ENCODE measurements at places on chromosomes 11 and 22.

DNA sequence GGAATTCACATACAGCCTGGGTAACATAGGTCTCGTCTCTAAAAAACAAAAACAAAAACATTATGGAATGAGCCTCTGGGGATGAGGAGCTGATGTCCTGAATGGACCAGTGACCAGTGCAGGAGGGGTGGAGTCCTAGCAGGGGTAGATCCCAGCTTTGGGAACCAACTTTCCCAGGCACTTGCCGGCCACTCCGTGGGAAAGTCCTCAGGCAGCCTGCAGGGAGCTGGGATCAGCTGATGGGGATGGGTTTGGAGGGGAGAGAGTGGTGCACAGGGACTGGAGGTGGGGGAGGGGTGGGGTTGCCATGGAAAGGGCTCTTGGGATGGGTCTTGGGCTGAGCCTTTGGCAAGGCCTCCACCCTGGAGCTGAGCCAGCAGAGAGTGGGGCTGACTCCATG is 19.1 kb downstream of the MGAT3 start:
- DNase-seq: no peak

- DNase-seq: no peak
Measured at GRCh38 chr11:113553915-113554314, 78.7 kb upstream of the DRD2 start.

GRCh38 chr11:5992604-5993251 is 5.9 kb upstream of the OR52L1 start:
- DNase-seq: no peak

DNA sequence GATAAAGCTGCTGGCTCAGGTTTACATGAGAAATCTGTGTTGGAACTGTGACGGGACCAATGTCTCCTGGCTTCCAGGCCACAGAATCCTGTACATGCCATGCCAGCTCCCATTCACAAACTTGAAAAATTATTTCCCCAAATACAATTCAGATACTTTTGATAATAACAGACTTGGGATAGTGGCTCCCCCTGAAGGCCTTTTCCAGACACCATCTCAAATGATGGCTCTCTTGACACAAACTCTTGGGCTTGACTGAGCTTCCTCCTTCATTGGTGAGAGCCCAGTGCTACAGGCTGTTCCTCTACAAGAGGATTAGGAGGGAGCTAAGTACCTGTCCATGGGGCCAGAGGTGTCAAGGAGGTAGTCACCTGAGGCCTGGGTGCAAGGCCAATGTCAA is 104.7 kb upstream of the PAX6 start:
- DNase-seq: no peak

DNA sequence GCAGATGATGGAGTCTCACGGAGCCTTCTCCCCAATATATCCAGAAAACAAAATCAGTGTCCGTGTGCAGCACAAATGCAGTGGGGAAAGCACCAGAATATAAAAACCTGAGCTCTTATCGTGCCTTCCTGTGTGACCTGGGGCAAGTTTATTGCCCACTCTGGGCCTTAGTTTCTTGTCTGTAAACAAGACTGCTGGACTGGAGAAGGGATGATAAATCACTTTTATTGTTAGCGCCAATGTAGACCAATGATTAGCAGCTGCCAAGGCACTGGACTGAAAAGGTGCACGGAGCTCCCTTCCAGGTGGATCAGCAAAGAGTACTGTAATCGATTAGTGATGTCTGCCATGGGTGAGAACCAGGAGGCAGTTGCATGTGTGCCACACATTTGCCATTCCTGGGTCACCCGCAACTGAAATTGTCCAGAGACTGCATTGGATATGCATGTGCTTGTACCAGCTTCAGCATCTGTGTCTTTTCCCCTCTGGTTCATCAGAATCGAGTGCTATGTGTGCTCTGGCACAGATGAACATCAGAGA is 89.2 kb downstream of the TSPAN18 start:
- DNase-seq: no peak

GRCh38 chr11:17642980-17643379 is 76.4 kb upstream of the MYOD1 start:
- DNase-seq: no peak

- no peak for DNase-seq
Measured at GRCh38 chr11:91067666-91068065, 844.8 kb upstream of the CHORDC1 start.

DNA sequence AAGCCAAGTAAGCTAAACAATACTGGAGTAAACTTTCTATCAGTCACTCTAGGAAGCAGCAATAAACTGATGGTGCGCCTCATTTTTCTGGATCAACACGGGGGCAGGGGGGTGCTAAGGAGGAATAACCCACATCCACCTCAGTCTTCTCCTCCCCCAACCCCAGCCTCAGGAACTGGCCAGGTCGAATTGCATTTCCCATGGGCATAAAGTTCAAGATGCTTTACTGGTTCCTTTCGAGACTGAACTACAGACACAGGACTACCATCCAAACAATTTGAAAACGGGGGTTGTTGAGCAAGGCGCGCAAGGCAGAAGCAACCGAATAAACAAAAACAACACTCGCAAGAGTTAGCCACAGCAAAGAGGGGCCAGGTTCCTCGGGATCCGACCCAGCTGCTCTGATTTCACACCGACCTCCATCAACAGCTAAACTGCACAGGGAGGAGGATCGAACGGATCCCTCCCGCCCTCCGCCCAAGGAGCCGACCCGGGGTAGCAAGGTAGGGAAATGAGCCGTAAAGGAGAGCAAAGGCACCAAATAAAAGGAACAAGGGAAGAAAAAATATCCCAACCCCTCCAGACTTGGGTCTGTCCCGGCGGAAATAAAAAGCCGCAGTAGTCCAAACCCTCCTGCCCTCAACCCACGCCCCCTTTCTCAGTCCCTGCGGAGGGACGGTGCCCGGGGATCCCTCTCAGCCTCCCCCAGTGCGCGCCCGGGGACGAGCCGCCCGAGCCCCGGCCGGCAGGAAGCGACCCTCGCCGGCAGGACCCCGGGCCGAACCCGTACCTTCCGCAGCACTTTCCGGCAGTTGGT is 801 bp downstream of the SESN3 start:
- DNase-seq: peak; percentile 4

DNA sequence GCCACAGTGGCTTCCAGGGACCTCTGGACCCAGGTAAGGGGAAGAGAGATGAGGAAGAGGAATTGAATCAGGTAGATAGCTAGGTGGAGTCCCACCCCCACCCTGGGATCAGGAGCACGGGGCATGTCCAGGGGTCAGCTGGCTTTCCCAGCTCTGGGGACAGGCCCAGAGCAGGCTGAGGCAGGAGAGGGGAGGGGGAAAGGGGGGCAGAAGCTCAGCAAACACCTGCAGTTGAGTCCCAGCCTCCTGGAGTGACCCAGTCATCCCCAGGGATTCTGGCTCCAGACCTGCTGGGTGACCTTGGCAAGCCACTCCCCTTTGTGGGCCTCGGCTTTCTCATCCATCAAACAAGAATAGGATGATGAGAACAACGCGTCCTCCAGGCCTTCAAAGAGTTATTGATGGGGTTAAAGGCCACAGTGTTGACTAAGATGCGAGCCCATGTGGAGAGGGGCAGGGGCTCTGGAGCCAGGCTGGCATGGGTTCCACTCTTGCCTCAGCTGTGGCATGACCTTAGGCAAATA is 16.0 kb downstream of the STARD10 start:
- DNase-seq: no peak

DNA sequence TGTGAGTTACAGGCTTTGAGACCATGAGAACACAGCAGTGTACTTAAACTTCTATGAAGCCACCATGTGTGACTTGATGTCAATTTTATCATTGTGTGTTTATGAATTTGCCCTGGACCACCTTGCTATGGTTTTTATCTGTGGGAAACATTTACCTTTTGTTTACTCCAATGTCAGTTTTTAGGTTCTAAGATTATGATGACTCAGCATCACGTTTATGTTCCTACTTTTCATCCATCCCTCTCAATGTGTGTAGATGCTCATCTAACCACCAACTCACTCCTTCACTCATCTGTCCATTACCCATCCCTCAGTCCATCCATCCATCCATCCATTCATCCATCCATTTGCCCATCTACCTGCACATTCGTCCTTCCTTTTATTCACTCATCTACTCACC is 338.8 kb downstream of the MIAT start:
- DNase-seq: no peak

DNA sequence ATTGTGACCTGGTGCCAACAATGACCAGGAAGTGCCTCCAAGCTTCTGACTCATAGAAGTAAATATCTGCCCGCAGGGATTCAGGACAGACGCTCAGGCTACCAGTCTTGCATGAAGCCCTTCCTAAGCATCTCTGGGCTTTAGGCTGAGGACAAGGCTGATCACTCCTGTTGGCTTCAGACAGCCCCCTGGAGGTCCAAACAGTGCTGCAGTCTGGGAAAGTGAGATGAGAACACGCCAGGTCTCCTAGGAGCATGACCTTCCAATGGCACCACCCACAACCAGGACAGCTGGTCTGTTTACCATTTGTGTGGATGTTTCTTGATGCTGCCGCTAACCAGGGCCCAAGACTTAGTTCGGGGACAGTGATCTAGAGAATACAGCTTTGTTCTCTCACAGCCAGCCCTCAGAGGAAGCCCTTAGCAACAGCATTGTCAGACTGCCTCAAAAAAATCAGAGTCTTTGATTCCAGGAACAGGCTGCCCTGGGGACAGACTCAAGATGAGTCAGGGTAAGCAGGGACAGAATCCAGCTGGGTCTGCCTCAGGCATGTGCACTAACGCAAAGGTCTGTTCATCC is 111.2 kb downstream of the ZNF280B start:
- DNase-seq: no peak

DNA sequence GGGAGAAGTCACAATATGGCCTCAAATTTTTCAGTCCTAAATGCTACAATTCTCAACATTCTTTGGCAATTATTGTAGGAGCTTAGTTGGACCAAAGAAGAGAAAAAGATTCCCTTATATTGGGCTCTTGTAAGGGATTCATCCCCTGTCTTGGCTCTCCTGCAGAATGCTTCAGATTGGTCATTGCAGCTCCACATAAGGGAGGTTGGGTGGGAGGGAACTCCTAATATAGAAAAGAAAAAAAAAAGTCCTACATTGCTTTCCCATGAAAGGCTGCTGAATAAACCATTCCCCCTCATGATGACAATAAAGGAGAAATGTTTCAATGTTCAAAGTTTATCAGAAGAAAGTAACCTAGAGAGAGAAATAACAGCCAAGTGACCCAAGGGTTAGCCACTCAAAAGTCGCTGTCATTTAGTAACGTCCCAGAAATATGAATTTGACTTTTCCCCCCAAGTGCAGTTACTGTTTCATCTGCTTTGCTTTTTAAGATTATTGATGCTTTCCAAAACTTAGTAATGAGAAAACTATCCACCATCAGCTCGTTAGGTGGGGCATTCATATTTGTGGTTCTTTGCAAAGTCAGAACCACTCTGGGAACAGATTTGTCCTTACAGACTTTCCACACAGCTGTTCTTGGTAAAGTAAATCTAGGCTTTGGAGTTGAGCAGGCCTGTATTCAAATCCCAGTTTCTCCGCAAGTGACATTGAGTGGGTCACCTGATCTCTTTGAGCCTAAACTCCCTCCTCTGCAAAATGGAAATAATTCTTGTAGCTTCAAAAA is 5.0 kb upstream of the SLC1A2 start:
- DNase-seq: no peak

GRCh38 chr11:32141745-32142546 is 51.1 kb downstream of the RCN1 start:
- DNase-seq: no peak

- no peak for DNase-seq
Measured at GRCh38 chr11:125110506-125110905, 920 bp downstream of the TMEM218 start.

GRCh38 chr11:133425992-133426391 is 106.3 kb downstream of the OPCML start:
- DNase-seq: no peak

- no peak for DNase-seq
Measured at GRCh38 chr22:28934026-28934425, 50.7 kb downstream of the ZNRF3 start.

DNA sequence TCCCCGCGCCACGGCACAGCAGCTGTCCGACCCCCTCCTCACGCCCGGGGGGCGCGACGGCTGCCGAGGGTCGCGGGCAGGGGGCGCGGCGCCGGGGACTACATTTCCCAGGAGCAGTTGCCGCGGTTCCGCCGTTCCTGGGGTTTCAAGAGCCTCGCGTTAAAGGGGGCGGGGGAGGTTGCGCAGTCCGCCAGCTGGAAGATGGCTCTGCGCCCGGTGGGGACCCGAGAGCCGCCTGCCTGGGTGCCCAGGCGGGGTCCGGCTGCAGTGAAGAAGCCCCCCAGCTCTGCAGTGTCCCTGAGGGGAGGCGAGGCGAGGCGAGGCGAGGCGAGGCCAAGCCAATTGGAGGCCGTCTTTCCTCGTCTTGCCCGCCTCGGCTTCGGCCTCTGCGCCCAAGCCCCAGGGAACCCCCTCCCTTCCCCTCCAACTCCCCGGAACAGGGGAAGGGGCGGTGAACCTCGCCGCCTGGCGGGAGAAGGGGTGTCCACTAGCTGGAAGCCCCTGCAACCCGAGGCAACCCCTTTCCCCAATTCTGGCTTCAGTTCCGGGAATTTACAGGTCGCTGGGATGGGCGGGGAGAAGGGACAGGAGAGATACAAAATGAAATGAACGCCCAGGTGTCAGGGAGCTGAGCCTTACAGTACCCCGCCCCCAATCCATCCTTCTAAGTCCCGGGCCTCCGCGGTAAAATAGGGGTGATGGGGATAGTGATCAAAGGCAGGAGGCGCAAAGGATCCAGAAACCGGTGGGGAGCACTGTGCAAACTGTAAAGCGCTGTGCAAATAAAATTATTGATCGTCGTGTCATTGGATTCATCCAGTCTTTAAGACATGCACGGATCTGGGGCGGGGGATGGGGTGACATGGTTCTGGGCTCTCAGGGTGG is 5.2 kb upstream of the GCAT start:
- DNase-seq: no peak

- no peak for DNase-seq
Measured at GRCh38 chr11:24531528-24531927, 34.7 kb downstream of the LUZP2 start.

DNA sequence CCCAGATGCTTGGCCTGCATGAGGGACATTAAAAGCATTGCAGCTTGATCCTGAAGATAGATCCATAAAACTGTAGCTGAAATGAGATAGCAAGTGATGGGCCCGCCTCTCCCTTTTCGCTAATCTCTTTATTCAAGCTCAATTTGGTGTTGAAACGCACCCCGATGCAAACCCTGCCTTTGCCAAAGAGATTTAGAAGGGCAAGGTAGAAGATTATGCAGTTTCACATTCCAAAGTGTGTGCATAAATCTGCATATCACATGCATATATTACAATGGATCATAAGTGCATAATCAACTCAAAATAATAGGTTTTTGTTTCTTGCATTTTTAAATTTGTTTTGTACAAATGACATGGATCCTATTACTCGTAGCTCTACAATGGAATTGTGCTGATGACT is 80.1 kb upstream of the SHANK2 start:
- DNase-seq: no peak

DNA sequence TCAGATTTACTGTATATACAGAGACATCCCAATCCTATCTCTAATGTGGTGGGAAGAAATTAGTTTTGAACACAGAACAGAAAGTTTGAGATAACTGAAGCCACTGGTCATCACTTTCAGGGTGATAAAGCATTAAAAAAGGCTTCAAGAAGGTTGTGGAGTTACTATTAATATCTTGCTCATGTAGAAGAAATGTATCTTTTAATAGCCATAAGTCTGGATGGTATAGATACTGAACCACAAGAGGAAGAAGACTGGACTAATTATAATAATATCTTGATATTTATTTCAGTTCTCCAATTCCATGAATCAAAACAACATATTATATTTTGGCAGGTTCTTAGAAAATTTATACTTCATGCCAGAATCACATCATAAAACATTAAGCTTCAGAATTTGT is 137.1 kb downstream of the TMEM135 start:
- DNase-seq: no peak
